Activated T-helper 1 cell treated with anti-CD3 and anti-CD28 coated beads, Interleukin-2, amount 50 U/mL, for 16 hours (primary cell): ENCODE measurements at places on chromosomes 13 and 19.
A peak's percentile ranks its signal among the peaks of the same experiment; 100 is the strongest.

- DNase-seq, result no peak
Observed at GRCh38 chr19:1871140-1871597, 7.8 kb upstream of the KLF16 start.

DNA sequence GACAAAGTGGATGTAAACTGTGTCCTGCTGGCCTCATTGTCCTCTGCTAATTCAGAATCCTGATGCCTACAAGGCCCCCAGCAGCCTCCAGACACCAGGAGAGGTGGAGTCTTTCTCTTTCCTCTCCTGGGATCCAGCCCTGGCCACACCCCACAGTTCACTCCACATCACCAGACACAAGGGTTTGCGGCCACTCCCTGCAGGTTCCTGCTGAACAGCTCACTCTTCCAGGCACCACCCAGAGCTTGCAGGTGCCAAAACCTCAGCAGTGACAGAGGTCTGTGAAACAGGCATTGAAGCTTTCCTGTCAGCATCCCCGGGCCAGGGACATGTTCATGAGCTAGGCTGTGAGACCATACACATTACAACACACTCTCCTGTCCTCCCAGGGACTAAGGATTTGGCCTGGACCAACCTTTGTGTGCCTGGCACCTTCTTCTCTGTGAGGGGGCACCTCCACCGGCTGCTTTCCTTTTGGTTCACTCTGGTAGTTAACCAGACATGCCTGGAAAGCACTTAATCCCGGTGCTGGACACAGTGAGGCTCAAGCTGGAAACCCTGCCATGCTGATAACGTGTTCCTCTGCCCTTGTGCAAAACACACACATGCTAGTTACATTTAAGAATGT, 11.1 kb upstream of the ATP12A start:
- DNase-seq, result no peak

- no peak for DNase-seq
Observed at GRCh38 chr19:15577184-15577771, 37.7 kb upstream of the CYP4F8 start.

GRCh38 chr13:21372530-21372929, 86.6 kb downstream of the ZDHHC20 start:
- DNase-seq, result no peak

DNA sequence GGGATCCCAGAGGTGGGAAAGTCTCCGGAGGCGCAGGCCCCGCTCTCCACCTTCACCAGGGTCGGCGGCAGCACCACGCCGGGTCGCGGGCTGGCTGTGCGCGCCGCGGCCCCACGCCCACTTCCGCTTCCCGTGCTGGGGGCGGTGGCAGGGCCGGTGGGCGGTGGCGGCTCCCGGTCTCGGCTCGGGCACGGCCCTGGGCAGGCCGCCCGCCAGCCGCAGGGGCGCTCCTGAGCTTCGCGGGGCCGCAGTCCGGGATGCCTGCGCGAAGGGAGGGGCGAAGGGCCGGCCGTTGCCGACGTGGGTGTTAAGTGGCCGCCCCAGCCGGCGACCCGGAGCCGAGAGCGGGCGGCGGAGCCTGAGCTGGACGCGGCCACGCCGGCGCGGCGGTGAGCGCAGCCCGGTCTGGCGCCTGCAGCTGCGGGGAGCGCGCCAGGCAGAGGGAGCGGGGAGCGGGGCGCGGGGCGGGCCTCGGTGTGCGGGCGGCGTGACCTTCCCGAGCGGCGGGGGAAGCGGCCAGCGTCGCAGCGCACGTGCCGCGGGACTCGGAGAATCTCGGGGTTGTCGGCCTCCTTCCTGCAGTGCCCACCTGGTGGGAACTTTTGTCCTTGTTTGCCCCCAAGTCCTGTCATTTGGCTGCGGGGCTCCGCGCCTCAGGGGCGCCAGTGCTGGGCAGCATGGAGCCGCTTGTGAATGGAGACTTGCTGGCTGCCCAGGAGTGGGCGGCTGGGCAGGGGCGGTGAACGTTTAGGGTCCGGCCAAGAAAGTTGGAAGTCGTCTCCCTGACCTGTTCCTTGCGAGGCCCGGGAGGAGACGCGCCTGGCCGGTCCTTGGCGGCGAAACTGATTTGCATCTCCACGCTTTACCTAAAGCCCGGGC, at the start of gene SLC25A15:
Gene SLC25A15 (plus strand): TSS at position 337 of the 879 bp plus-strand sequence. CDS start 3,616 bp downstream, outside the sequence.
- peak; percentile 36 for DNase-seq
